Right renal cortex interstitium (tissue), 3 donors: ENCODE measurements at places on chromosomes 4 and X.
A peak's percentile ranks its signal among the peaks of the same experiment; 100 is the strongest.

GRCh38 chrX:120560405-120560841 lies 339 bp downstream of the CUL4B start:
- no peak for DNase-seq

GRCh38 chrX:132474544-132475248 lies 14.1 kb downstream of the MBNL3 start:
- DNase-seq = no peak

- no peak for DNase-seq
Observed at GRCh38 chrX:13478740-13479451, 90.5 kb upstream of the EGFL6 start.

DNA sequence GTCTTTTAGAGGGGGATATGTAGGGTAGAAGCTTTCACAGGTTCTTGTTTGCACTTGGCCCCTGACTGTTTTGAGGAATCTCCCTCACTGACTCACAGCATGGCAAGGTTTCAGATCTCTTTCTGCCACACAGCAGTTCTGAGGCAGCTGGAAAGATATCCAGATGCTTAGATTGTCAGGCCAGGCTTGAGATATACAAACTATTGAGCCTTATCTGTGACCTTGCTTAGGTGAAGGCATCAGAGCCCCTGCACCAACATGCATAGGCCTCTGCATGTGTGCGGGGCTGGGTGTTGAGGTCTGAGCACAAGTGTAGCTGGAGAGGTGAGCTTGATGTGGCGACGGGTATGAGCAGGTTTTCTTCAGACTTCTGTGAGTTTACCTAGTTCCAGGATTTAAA lies 80.9 kb upstream of the MSANTD1 start:
- no peak for DNase-seq

- peak; percentile 15 for DNase-seq
Observed at GRCh38 chrX:101619364-101619763, 1.6 kb upstream of the ARMCX6 start.
